ENCODE measurements at places on chromosomes 6 and 20. TPM values are rescaled to one million over a fixed set of nuclear protein-coding genes. Genes with fewer than 3 reads are reported as not detected.

Gene PNPLA1
- total RNA-seq = not detected

Gene SHLD1
- total RNA-seq = 2.4 TPM

Gene FBXO30
- 18.9 TPM for total RNA-seq

Gene OR12D3
- total RNA-seq = not detected

Data from bladder microvascular endothelial cell (primary cell).